ENCODE measurements at places on chromosomes 11 and 22. TPM values are rescaled to one million over a fixed set of nuclear protein-coding genes. Genes with fewer than 3 reads are reported as not detected.

The CARD16 gene
- 16.1 TPM for total RNA-seq

DNA sequence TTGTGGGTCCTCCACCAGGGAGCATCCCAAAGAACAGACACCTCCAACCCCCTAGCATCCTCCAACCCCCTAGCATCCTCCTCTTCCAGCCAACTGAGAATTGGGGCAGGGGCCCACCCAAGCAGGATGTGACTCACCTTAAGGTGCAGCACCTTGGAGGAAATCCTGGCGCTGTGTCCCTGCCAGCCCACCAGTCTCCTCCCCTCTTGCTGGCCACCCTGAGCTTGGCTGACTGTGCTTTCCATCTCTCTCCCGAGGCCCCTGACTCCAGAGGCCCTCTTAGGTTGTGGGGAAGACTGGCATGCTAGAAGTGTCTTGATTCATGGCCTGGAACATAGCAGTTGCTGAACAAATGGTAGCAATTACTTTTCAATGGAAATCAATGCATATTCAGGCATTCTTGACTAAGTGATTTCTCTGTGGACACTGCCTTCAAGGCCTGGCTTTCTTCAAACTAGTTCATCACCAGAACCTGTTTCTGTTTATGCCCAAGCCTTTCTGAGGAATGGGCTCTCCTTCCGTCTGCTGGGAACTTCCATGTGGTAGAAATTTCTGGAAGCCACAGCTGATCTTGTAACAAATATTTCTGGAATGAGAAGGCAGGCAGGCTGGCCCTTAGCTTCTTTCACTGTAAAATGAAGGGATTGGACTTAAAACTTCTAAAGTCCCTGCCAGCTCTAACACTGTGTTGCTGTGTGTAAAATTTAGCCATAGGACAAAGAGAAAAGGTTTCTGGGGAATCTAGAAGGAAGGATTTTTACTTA is 60.5 kb downstream of the CEP164 start:
- no peak for DNase-seq

- DNase-seq = no peak
These were observed 63.7 kb downstream of the PRDM11 start for GRCh38 chr11:45209891-45210699.

GRCh38 chr11:132872211-132872610 is 660.1 kb downstream of the OPCML start:
- no peak for DNase-seq

DNA sequence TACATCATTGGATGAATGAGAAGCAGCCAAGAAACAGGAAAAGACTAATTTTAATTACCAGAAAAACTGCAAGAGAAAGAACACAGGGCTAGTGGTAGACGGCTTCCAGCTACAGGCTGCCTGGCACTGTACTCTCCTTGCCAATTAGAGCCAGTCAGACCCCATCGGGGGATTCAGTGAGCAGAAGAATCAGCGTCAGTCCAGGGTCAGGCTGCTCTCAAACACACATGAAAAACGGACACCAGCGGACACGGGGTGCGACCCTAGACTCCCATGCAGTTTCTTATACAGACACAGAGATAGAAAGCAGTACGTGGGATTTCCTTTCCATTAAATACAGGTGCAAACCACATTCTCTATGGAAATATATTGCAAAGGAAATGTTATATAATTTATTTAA is 1.1 kb upstream of the CNTN5 start:
- no peak for DNase-seq

The C22orf31 gene
- not detected for total RNA-seq

DNA sequence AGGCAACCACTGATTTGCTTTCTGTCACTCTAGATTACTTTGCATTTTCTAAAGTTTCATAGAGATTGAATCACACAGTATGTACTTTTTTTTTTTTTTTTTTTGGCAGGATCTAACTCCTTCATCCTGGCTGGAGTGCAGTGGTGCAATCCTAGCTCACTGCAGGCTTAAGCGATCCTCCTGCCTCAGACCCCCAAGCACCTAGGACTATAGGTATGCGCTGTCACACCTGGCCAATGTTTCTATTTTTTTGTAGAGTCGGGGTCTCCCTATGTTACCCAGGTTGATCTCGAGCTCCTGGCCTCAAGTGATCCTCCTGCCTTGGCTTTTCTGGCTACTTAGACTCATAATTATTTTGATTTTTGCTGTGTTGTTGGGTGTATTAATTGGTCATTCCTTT is 294.6 kb upstream of the CTSC start:
- no peak for DNase-seq

DNA sequence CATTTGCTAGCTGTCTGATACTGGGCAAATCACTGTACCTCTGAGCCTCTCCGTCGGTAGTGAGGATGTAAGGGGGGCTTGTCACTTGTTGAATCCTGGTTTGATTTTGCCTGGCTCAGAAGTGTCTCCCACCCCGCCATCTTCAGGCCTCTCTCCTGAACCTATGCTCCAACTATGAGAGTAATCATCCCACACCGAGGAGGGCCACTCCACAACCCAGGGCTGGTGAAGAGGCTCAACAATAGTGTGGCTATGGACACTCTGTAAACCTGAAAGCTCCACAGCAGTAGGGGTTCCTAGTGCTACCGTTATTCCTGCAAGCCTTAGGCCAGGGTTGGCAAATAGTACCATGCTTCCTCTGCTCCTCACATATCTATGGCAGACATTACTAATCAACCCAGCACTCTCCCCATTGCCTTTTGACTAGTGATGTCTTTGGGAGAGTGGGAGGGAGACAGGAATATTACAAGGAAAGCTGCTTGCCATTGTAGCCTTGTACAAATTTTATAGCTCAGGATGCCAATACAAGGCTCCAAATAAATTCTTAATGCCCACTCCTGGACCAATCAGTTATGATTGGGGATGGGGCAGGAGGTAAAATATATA is 134.0 kb upstream of the TEAD1 start:
- peak; percentile 52 for DNase-seq

All from A172 (cell line).